ENCODE measurements at places on chromosomes 6 and 20. TPM values are rescaled to one million over a fixed set of nuclear protein-coding genes. Genes with fewer than 3 reads are reported as not detected.

GRCh38 chr6:105272786-105273185 lies 93.0 kb upstream of the POPDC3 start:
- DNase-seq = no peak

RUNX2 gene
- total RNA-seq = 4.3 TPM

GRCh38 chr6:12275107-12275506 lies 15.1 kb upstream of the EDN1 start:
- no peak for DNase-seq

NANP gene
- total RNA-seq = 7.6 TPM

DNA sequence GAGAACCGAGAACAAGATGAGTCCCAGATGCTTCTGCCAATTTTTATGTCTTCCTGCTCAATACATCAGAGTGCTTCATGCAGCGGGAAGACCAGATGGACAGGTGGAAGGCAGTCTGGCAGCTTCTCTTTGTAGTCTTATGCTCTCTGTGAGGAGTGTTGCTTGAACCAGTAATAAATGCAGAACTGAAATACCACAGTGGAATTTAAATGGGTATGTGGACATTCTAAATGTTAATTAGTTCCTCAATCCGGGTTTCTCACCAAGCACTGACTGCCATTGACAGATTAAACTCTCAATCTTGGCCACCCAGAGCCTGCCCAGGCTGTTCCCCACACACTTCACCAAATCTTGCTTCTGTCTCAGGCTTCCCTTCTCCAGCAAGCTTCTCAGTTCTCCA lies 695.5 kb upstream of the CHD6 start:
- no peak for DNase-seq

DNA sequence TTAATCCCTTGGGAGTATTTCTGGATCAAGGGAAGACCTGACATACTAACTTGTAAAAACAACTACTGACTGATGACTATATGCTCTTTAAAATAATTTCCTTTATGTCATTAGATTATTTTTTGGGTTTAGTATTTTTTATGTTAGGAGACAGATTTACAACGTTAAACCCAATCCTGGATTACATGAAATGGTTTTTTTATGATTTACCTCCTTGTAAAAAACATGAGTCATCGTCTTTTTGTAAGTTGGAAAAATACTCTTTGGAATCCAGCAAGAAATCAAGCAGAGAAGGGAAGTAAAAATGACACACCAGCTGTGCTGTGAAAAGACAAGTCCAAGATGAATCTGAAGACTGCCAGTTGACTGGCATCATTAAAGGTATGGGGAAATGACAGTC lies 6.7 kb downstream of the STK4 start:
- DNase-seq = no peak

DNA sequence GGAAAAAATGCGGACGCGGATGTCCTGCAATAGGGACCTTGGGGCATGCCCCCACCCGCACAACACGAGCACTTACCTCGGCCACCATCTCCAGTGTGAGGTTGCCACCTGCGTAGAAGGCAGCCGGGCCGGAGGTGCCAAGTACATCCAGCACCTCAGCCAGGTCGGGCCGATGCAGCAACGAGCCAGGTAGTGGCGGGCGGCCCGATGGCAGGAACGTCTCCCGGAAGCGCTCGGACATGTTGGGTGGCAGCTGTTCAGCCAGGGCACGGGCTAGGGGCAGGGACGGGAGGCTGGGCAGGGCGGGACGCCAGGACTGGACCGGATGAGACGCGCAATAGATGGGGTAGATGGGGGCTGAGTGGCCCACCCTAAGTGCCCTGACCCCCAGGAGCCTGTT lies 13.3 kb downstream of the GGT7 start:
- DNase-seq = no peak

SIGLEC1 gene
- not detected for total RNA-seq

- no peak for DNase-seq
These were observed 3.7 kb downstream of the OGFR start for GRCh38 chr20:62808211-62808865.

WFDC10B gene
- total RNA-seq = not detected

LY6G6D gene
- total RNA-seq = not detected

MUCL3 gene
- not detected for total RNA-seq

ARG1 gene
- total RNA-seq = not detected

DNA sequence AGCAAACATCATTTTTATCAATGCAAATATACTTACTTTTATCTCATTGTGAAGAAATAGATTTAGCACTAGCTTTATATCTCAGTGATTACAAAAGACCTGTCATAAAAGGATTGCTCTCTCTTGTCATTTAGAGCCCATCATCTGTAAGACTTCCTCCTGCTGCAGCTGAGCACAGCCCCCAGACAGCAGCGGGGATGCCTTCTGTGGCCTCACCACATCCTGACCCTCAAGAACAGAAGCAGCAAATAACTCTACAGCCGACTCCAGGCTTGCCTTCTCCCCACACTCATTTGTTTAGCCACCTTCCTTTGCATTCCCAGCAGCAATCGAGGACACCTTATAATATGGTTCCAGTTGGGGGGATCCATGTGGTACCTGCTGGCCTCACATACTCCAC lies 127.0 kb upstream of the EDN1 start:
- no peak for DNase-seq

DNA sequence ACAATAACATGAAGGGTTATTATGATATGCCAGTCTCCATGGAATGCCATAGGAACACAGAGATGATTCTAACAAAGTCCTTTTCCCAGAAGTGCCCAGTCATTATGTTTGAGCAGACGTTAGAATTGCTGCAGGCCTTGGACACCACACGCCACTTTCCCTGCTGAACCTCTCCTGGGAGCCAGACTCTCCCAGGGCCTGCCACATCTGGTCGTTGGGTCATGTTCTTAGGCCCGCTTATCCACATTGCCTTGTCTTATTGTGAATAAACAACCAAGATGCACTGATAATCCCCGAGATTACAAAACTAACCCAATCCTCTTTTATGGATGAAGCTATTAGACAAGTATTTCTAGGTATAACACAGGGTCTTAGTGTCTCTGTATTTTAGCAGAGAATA lies 276.5 kb upstream of the CITED2 start:
- no peak for DNase-seq

GRCh38 chr6:90121982-90122381 lies 174.7 kb downstream of the BACH2 start:
- DNase-seq = no peak

EYA2 gene
- total RNA-seq = not detected

ZBP1 gene
- not detected for total RNA-seq

KPNA5 gene
- total RNA-seq = 3.6 TPM

LSM2 gene
- 74.3 TPM for total RNA-seq

- no peak for DNase-seq
These were observed 258.4 kb upstream of the CITED2 start for GRCh38 chr6:139632840-139633239.

DNA sequence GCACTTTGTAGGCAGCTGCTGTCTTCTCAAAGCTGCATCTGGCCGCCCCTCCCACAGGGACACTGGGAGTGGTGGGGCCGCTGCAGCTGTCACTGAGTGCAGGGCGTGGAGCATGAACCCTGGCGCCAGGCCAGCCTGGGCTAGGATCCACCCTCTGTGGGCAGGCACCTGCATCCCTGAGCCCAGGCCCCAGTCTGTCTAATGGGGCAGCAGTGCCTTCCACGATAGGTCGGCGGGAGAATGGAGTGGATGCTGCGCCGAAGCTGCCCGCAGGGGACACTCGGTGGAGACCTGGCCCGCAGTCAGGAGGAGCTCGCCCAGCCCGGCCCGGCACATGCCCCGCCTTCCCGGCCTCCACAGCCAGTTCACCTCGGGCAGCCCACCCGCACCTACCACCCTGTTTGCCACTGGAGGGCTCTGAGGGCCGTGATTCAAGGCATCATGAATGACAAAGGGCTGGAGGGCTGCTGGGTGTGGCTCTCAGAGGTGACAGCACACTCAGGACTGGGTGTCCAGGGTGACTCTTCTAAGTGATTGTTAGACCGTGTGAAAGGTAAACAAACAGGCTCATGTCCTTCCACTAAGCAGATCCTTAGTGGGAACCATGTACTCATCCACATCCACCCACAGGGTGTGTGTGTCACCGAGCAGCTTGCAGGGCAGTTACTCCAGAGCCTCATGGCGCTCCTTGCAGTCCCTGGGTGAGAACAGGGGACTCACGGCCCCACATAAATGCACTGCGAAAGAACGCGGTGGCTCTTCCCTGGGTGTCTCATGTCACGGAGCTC lies 133.9 kb downstream of the AGPAT4 start:
- no peak for DNase-seq

FAM50B gene
- 6.8 TPM for total RNA-seq

CLDN20 gene
- not detected for total RNA-seq

DNA sequence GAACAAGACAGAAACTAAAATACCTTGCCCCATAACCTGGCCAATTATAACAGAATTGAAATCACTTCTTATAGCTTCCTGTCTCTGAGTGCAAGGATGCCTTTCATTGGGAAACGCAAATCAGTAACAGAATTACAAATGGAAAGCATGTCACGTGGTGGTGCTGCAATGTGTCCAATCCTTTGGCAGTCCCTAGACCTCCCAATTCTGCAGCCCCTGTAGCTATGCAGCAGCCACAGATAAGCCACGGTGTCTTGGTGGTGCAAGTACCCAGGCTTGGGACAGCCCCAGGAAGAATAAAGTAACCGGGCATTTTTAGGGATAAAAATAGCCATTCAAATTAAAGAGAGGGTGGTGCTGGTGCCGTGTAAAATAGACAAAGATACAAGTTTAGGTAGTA lies 134.6 kb upstream of the CCN2 start:
- no peak for DNase-seq

GABRR2 gene
- 0.18 TPM for total RNA-seq
